T-helper 1 cell treated with Interleukin-12 subunit alpha and Interleukin-12 subunit beta and Interleukin-4 antibody, amounts not matched to agents 30 ng/mL and 1 ng/mL, for 36 hours (primary cell): ENCODE measurements at places on chromosomes 7 and 10. TPM values are rescaled to one million over a fixed set of nuclear protein-coding genes. Genes with fewer than 3 reads are reported as not detected.

Gene SMARCD3
- 1.8 and 4.0 TPM in 2 replicates for total RNA-seq

Gene WNT8B
- total RNA-seq = 0.20 TPM in 1 of 2 replicates, not detected in the other

Gene ATRNL1
- total RNA-seq = 0.22 and 0.29 TPM in 2 replicates

Gene MAGI2
- total RNA-seq = 0.05 and 0.07 TPM in 2 replicates

Gene CYP2W1
- total RNA-seq = not detected in 2 replicates

Gene POU6F2
- 0.12 and 0.32 TPM in 2 replicates for total RNA-seq

Gene ZNF727
- 0.20 TPM in 1 of 2 replicates, not detected in the other for total RNA-seq

Gene EPHB6
- 6.4 and 7.8 TPM in 2 replicates for total RNA-seq

Gene CPA1
- total RNA-seq = not detected in 2 replicates

Gene TFPI2
- total RNA-seq = not detected in 2 replicates

Gene STAM
- 25.0 and 29.5 TPM in 2 replicates for total RNA-seq

Gene PPP3CB
- 47.3 and 48.9 TPM in 2 replicates for total RNA-seq

Gene PRRT4
- not detected in 2 replicates for total RNA-seq

Gene MALRD1
- not detected in 2 replicates for total RNA-seq

Gene PTF1A
- total RNA-seq = not detected in 2 replicates

Gene GPER1
- total RNA-seq = not detected in 2 replicates

Gene CPA4
- not detected in 2 replicates for total RNA-seq

Gene ASAH2
- total RNA-seq = 2.0 and 2.3 TPM in 2 replicates

Gene RBM48
- total RNA-seq = 19.7 and 21.1 TPM in 2 replicates

Gene CPA5
- total RNA-seq = 0.90 and 0.91 TPM in 2 replicates

Gene HYAL4
- total RNA-seq = 0.51 TPM in 1 of 2 replicates, not detected in the other

Gene ZC3HAV1
- 131 and 134 TPM in 2 replicates for total RNA-seq

Gene WASHC2A
- 36.5 and 44.8 TPM in 2 replicates for total RNA-seq

Gene FXYD4
- total RNA-seq = not detected in 2 replicates

Gene ZNF862
- total RNA-seq = 30.5 and 32.3 TPM in 2 replicates

Gene CCNJ
- 7.8 and 7.9 TPM in 2 replicates for total RNA-seq

Gene VWA2
- not detected in 2 replicates for total RNA-seq

Gene TRIM24
- 17.4 and 19.4 TPM in 2 replicates for total RNA-seq

Gene NUP42
- 41.0 and 44.2 TPM in 2 replicates for total RNA-seq

Gene CLEC5A
- total RNA-seq = not detected in 2 replicates

Gene GPR15LG
- total RNA-seq = not detected in 2 replicates

Gene HMX3
- not detected in 2 replicates for total RNA-seq

Gene CCSER2
- total RNA-seq = 85.9 and 91.6 TPM in 2 replicates

Gene HDAC9
- 0.68 and 0.71 TPM in 2 replicates for total RNA-seq

Gene LOXL4
- not detected in 2 replicates for total RNA-seq

Gene SLC16A9
- 2.4 and 2.9 TPM in 2 replicates for total RNA-seq

Gene STEAP4
- total RNA-seq = 0.07 TPM in 1 of 2 replicates, not detected in the other

Gene GPNMB
- total RNA-seq = 0.69 and 1.9 TPM in 2 replicates

Gene FLNC
- total RNA-seq = 0.02 TPM in 1 of 2 replicates, not detected in the other

Gene SMKR1
- 1.1 and 1.7 TPM in 2 replicates for total RNA-seq

Gene TECPR1
- 86.3 and 87.5 TPM in 2 replicates for total RNA-seq

Gene EPHA1
- total RNA-seq = 0.20 and 0.66 TPM in 2 replicates

Gene CABCOCO1
- not detected in 2 replicates for total RNA-seq

Gene PLXNA4
- total RNA-seq = 5.9 and 7.8 TPM in 2 replicates

Gene GPR85
- not detected in 2 replicates for total RNA-seq

Gene SUGCT
- total RNA-seq = 0.54 TPM in 1 of 2 replicates, not detected in the other

Gene PPP1R3A
- not detected in 2 replicates for total RNA-seq

Gene CUL1
- 56.1 and 56.3 TPM in 2 replicates for total RNA-seq

Gene RNF32
- 3.7 TPM in 2 replicates for total RNA-seq

Gene ZP3
- total RNA-seq = 5.5 and 6.6 TPM in 2 replicates

Gene PRTFDC1
- 0.27 and 1.0 TPM in 2 replicates for total RNA-seq

Gene TCERG1L
- total RNA-seq = 0.07 TPM in 1 of 2 replicates, not detected in the other

Gene RNF148
- total RNA-seq = not detected in 2 replicates

Gene BLVRA
- 37.2 and 37.6 TPM in 2 replicates for total RNA-seq

Gene HOXA4
- total RNA-seq = 0.22 TPM in 1 of 2 replicates, not detected in the other

Gene SLC26A3
- total RNA-seq = not detected in 2 replicates

Gene LRRC4
- total RNA-seq = not detected in 2 replicates

Gene WBP1L
- 35.2 and 35.9 TPM in 2 replicates for total RNA-seq
